ENCODE measurements at places on chromosomes 6 and 20.

GRCh38 chr6:43702534-43703440, 15.2 kb upstream of the MRPS18A start:
- peak; percentile 95 for DNase-seq

DNA sequence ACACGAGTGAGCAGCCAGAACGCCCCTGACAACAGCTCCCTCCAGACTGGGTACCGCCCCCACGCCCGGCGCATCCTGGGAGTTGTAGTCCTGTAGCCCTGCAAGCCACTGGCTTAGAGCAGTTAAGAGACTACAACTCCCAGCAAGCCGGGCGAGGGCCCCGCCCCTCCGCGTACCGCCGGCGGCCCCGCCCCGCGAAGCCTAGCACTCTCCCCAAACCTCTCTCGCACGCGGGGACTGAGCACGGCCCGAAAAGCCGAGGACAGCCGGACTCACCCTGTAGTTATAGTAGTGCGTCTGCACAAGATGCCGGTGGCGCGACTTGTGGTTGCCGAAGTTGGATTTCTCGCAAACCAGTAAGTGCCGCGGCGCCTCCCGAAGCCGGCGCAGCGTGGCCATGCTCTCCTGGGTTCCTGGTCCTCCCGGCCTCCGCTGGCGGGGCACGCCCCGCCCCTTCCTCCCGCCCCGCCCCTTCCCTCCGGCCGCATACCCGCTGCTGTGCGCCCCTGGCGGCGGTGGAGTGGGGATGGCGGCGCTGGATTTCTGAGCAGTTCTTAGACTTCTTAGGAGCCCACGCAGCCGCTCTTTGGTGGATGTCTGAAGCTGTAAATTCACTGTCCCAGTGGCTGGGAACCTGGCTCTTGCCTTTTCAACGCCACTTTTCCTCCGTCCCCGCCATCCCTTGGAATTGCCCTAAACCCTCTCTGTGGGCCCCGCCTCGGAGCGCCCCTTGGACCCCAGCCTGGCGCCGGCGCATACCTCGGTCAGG, at the start of gene RPP40:
TSS of gene RPP40 (minus strand) at position 434 of the 769 bp plus-strand sequence. CDS start at position 399, 35 bp downstream.
- DNase-seq = peak; percentile 99

DNA sequence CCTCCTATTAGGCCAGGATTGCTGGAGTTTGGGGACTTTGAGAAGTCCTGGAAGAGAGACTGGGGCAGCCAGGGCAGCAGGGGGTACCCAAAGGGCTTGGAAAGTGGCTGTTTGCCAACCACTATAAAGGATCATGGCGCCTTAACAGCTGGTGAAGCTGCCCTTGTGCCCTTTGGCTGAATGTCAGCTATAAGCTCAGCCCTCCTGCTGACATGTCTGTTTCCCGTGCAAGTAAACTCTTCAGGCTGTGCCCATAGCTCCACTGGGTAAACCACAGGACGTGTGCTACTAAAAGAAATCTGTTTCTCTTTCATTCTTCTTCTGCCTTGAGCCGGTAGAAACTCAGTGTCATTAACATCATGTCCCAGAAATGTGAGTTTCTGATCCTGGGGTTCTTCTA, 97.3 kb downstream of the CAP2 start:
- no peak for DNase-seq

DNA sequence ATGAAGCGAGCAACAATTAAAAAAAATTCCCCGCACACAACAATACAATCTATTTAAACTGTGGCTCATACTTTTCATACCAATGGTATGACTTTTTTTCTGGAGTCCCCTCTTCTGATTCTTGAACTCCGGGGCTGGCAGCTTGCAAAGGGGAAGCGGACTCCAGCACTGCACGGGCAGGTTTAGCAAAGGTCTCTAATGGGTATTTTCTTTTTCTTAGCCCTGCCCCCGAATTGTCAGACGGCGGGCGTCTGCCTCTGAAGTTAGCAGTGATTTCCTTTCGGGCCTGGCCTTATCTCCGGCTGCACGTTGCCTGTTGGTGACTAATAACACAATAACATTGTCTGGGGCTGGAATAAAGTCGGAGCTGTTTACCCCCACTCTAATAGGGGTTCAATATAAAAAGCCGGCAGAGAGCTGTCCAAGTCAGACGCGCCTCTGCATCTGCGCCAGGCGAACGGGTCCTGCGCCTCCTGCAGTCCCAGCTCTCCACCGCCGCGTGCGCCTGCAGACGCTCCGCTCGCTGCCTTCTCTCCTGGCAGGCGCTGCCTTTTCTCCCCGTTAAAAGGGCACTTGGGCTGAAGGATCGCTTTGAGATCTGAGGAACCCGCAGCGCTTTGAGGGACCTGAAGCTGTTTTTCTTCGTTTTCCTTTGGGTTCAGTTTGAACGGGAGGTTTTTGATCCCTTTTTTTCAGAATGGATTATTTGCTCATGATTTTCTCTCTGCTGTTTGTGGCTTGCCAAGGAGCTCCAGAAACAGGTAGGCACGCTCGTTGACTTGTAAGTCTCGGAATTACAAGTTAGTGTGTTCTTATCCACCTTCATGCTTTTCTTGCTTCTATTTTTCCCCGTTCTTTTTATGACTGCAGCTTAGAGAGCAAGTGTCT, at the start of gene EDN1:
TSS of gene EDN1 (plus strand) at position 429 of the 888 bp plus-strand sequence. CDS start at position 698, 269 bp downstream.
- peak; percentile 84 for DNase-seq

GRCh38 chr6:153003366-153003690, 819 bp upstream of the MTRF1L start:
- DNase-seq = no peak

DNA sequence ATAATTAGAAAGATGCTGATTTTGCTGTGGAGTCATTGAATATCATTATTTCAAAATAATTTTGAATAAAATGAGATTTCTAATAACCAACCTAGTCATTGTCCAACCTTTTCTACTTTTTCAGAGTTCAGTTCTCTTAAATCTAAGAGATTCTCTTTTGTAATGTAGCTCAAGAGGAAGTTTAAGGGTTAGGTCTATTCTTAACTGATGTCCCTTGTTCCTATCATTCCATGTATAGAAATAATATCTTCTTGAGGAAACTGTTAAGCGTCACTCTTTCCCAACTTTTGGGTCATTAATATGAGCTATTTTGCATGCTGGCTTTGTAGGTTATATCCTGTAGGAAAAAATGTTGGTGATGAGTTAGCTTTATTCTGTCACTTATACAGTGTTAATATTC, 27.0 kb downstream of the RNF144B start:
- DNase-seq = no peak

Data from WTC11 (cell line).